Endodermal cell (in vitro differentiated cells): ENCODE measurements at places on chromosomes 3 and 15.

- DNase-seq = no peak
Observed at GRCh38 chr3:167872941-167873340, 137.4 kb downstream of the SERPINI1 start.

DNA sequence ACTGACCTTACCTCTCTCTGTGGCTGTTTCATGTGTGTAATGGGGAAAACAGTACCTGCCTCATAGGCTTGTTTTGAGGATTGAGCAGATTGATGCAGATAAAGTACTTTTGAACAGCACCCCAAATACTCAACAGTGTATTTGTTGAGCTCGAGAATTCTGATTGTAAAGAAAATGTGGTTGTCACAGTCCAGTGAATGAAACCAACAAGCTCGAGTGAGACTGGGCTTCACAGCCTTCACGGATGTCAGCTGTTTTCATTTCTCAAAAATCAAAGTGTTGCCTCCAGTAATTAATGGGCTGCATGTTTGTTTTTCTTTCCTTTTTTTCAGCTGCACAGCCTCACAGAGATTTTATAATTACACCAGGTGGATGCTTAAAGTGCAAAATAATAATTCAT is 43.7 kb downstream of the PARP15 start:
- DNase-seq = no peak

DNA sequence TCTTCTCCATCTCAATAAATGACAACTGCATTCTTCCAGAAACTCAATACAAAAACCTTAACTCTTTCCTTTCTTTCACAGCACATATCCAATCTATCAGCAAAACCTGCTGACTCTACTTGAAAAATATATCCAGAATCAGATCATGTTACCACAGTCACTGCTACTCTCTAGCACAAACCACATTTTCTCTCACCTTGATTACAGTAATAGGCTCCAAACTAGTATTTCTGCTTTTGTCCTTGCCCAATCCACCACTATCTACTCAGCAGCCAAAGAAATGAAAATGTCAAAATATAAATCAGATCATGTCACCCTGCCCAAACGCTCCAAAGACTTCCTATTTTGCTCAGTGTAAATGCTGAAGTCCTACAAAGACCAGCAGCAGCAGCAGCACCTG is 15.2 kb downstream of the TMCC1 start:
- DNase-seq = no peak

GRCh38 chr3:187935623-187936156 is 190.4 kb upstream of the BCL6 start:
- DNase-seq = no peak

GRCh38 chr3:61683549-61684236 is 122.3 kb downstream of the PTPRG start:
- no peak for DNase-seq

DNA sequence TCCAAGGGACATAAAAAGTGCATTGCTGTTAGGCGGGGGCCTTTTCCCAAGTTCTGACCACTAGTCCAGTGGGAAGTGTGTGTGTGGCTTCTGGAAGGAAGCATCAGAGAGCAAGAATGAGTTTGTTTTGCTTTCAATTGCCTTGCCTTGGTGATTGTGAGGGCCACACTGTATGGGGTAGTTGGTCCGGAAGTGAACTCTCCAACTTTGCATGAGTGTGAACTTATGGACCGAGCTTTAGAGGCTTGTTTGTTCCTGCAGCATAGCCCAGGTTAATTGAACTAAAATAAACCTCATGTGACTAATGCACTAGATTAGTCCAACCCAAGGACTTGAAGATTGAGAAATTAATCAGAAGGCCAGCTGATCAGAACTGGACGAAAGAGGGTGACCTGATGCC is 171.7 kb downstream of the NR2F2 start:
- DNase-seq = no peak

- DNase-seq = peak; percentile 91
Observed at GRCh38 chr3:151146071-151146730, 56.8 kb downstream of the GPR171 start.

DNA sequence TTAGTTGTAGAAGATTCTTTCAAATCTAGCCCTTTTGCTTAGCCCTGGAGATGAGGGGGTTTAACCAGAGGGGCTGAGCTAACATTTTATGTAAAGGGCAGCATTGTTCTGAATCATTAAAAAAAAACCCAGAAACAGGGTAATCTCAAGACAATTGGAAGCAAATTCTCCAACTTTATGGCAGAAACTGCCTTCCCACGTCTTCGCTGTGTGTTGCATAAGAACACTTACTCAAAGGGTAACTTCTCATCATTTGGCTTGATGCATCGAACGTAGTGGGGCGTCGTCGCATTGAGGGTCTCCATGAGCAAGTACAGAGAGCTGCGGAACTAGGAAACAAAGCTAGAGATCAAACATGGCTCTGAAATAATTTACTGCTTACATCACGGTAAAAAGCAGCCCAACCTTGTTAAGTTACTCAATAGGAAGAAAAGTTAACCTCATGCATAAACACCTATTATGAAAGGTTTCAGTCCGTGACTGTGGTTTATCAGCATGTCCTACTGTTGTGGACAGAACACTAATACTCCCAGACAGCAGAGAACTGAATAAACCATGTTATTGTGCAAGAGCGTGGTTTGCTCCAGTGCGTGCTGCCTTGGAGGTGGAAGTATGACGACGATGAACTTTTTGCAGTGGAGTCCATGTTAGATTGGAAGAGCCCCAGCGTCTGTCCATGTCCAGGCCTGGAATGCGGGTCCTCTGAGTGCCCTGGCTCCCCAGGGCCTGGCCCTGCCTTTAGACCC is 48.7 kb downstream of the MYO5C start:
- DNase-seq = no peak

GRCh38 chr3:152554980-152555379 is 280.0 kb upstream of the P2RY1 start:
- DNase-seq = no peak

- DNase-seq = no peak
Observed at GRCh38 chr3:156727519-156728205, 53.3 kb downstream of the TIPARP start.

DNA sequence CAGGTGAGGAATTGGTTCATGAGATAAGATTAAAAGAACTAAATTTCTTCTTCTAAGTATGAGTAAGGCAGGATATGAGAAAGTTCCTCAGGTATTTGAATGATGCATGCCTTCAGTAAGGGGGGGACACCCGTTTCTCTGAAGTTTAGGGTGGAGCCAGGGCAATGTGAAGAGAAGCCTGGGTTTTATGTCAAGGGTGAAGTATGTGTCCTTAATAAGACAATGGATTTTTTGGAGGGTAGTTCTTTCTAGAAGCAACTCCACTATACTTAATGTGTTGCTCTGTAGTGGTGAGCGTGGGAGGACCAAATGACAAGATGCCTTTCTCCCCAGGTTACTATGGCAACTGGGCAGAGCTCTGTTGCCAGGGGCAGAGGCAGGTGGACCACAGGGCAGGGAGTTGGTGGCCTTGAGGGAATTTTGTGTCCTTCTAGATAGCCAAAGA is 44.0 kb downstream of the PHLDB2 start:
- DNase-seq = no peak

- DNase-seq = no peak
Observed at GRCh38 chr3:138241061-138241460, 54.0 kb downstream of the ARMC8 start.

- DNase-seq = no peak
Observed at GRCh38 chr15:78992416-78993256, 47.8 kb upstream of the CTSH start.

GRCh38 chr3:65642883-65643282 is 395.8 kb downstream of the MAGI1 start:
- no peak for DNase-seq

DNA sequence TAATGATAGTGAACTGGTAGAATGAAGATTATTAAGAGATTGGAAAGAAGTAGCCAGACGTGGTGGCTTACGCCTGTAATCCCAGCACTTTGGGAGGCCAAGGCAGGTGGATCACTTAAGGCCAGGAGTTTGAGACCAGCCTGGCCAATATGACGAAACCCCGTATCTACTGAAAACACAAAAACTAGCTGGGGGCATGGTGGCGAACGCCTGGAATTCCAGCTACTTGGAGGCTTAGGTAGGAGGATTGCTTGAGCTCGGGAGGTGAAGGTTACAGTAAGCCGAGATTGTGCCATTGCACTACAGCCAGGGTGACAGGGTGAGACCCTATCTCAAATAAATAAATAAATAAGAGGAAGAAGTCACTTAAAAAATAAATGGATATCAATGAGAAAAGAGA is 14.0 kb downstream of the USP8 start:
- no peak for DNase-seq

GRCh38 chr3:11651900-11652299 is 8.2 kb upstream of the VGLL4 start:
- no peak for DNase-seq

- DNase-seq = no peak
Observed at GRCh38 chr3:132196113-132196512, 121.1 kb upstream of the ACP3 start.

DNA sequence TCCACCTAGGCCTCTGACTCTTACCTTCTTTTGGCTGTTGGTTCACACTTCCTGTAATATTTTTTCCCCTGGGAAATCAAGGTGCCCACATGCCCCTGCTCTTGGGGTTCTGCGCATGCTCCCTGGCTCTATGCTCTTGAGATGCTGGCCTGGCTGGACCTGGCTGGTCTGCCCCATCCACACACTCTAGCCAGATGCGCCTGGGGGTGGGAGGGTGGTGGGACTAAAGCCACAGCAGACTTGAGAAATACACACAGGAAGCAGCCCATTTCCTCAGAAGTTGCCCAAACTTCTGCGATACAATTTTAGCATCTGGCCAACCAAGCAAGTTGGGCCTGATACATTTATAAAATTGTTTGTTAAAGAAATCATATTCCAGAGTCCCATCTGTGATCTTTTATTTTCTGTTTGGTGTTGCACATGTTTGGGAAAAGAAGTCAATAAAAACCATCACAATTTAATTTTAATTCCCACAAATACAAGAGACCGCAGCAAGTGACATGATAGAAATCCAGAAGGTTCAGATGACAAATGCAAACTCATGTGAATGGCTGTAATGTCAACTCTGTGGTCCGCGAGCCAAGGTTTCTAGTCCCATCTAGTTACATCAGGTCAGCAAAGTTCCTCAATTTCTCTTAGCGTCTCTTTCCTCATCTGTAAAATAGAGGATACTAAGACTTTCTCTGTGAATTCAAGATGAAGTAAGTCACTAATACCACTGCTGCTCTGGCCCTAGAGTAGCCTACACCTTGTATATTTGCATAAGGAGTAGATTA is 55.9 kb upstream of the MEF2A start:
- no peak for DNase-seq

GRCh38 chr3:193842029-193842798 is 249.2 kb downstream of the OPA1 start:
- peak; percentile 35 for DNase-seq

DNA sequence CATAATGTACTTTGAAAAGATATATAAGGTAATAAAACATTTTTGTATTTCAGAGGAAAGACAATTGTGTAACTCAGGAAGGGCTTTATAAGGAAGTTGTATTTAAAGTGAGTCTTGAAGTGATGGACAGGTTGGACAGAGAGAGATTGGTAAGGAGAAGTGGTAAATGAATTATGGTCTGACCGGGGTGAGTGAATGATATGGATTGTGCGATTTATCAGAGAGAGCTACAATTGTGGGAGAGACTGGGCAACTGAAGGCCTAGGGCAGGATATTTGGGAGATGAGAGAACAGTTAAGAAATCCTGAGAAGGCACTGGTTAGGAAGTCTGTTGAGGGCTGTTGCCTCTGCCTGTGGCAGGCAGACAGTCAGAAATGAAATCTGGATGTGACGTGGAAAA is 14.8 kb downstream of the IL1RAP start:
- no peak for DNase-seq

- DNase-seq = peak; percentile 95
Observed at GRCh38 chr3:48507256-48508061, 3.5 kb upstream of the SHISA5 start.

- peak; percentile 52 for DNase-seq
Observed at GRCh38 chr3:132730891-132731580, 8.8 kb upstream of the NPHP3 start.

GRCh38 chr3:154783061-154783460 is 297.1 kb upstream of the MME start:
- DNase-seq = no peak

- no peak for DNase-seq
Observed at GRCh38 chr15:68900027-68900426, 30.3 kb upstream of the SPESP1 start.

GRCh38 chr3:119880966-119881365 is 99.1 kb downstream of the NR1I2 start:
- no peak for DNase-seq

GRCh38 chr3:149977386-149977785 is 6.7 kb upstream of the PFN2 start:
- no peak for DNase-seq

DNA sequence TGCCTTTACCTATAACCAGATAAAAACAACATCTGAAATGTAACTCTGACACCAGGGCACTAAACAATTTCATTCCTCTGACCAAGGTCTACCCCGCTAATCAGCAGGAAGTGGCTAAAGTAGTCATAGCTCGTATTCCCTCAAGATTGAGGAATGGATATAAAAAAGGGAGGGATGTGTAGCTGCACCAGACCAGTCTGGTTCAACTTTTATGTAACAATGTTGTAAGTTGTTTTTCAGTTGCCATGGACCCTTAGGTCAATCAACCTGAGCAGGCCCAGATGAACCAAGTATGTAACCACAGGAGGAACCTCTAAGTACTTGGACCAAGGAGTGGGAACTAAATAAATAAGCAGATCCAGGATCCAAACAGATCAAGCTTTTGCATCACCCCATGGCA is 28.4 kb upstream of the IFT57 start:
- DNase-seq = no peak

- no peak for DNase-seq
Observed at GRCh38 chr3:46700772-46701171, 420 bp upstream of the TMIE start.
